ENCODE measurements at places on chromosomes 6 and 20. TPM values are rescaled to one million over a fixed set of nuclear protein-coding genes. Genes with fewer than 3 reads are reported as not detected.

Gene SSTR4
- total RNA-seq: not detected

Gene TRIM38
- total RNA-seq: 2.6 TPM

Gene DYNLT2
- 0.66 TPM for total RNA-seq

Gene RAMACL
- 0.89 TPM for total RNA-seq

Gene SMLR1
- total RNA-seq: not detected

Gene PAQR8
- total RNA-seq: 0.88 TPM

Gene FOXA2
- 17.7 TPM for total RNA-seq

Gene KIF25
- total RNA-seq: not detected

Gene FAM209B
- not detected for total RNA-seq

Gene MEI4
- 1.4 TPM for total RNA-seq

Gene WFDC5
- total RNA-seq: not detected

Gene FAM162B
- total RNA-seq: 0.43 TPM

Gene PPP1R14C
- total RNA-seq: 0.09 TPM

Gene CST3
- 255 TPM for total RNA-seq

Gene SIM1
- total RNA-seq: 6.0 TPM

Gene OPRL1
- 1.3 TPM for total RNA-seq

DNA sequence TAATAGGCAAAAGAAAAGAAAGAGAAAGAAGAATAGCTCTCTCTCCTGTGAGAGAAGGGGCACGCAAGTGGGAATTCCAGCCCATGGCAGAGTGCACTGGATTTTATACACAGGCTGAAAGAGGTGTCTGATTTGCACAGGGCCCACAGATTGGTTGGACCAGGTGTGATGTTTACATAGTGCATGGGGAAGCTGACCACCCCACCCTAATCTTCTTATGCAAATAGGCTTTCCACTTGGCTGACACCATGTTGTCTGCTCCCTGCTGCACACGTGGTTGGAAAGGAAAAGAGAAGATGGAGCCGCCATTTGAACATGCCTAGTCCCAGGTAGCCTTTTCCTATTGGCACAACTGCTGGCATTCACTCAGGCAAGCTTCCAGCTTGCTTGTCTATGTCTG, 20.2 kb downstream of the MICA start:
- no peak for DNase-seq

- no peak for DNase-seq
Measured at GRCh38 chr6:11659757-11660156, 118.8 kb downstream of the ADTRP start.

DNA sequence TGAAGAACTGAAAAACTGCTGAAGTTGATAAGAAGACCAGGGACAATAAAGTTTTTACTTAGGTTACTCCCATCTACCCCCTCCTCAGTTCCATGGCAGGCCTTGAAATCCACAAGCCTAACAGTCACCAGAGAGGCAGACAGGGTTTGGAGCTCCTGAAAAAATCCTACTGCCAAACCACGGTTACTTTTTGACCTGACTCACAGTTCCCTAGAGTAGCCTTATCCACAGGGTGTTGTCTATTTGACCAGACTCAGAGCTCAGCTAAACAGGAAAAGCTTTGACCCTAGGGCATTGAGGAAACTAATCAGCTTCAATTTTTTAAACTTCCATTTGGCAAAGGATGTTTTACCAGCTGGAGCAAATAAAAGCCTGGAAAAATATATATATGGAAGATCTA, 257.7 kb upstream of the NT5E start:
- no peak for DNase-seq

DNA sequence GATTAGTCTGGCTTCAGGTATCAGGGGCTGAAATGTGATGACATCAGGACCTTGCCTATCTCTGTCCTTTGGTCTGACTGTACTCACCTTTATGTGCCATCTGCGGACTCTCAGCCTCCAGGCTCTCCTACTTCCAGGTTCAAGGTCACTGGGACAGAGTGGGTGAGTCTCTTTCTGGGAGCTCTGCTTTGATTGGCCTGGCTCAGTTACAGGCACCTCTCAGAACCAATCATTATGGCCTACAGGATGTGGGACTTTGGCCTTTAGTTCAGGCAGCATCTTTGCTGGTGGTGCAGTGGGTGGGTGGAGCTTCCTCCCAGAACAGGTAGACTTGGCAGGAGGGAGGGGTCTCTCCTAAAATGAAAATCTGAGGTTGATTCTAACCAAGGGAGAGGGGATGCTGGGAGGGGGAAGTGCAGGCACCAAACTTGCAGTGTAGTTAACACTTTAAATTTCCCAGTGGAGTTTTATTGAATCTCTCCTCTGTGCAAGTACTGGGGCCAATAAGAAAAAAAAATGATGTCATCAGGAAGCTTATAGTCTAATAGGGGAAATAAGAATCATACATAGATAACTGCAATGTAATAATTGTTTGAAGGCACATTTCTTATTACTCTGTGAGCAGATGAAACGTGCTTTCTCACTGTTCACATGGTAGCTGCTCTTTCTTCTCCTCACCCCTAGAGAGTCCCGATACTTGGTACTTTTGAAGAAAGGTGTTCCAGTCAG, 53.4 kb downstream of the SLC24A3 start:
- no peak for DNase-seq

DNA sequence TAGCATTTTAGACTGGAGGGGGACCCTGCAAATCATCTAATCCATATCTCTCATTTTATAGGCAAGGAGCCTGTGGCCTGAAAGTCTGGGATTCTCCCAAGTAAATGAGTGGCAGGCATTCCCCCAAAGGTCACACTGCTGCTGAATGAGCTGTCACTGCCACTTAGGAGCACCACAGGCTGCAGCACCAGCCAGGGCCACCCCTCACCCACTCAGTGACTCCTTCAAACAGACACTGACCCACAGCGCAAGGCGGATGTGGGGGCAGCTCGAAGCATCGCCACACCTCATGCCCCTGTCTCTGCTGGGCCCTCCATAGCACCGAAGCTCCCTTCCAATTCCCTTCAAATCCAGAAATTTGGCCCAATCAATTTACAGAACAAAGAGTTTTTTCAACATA, 119.9 kb upstream of the ARID1B start:
- no peak for DNase-seq

GRCh38 chr6:108168501-108169463, 3.0 kb downstream of the NR2E1 start:
- peak; percentile 39 for DNase-seq

- no peak for DNase-seq
Measured at GRCh38 chr20:46004889-46005473, 3.7 kb upstream of the MMP9 start.

- DNase-seq: no peak
Measured at GRCh38 chr6:99252421-99252820, 97.1 kb downstream of the FAXC start.

GRCh38 chr20:8933381-8933807, 135.5 kb upstream of the PLCB4 start:
- no peak for DNase-seq

GRCh38 chr6:37554480-37554819, 54.8 kb upstream of the CCDC167 start:
- DNase-seq: no peak

DNA sequence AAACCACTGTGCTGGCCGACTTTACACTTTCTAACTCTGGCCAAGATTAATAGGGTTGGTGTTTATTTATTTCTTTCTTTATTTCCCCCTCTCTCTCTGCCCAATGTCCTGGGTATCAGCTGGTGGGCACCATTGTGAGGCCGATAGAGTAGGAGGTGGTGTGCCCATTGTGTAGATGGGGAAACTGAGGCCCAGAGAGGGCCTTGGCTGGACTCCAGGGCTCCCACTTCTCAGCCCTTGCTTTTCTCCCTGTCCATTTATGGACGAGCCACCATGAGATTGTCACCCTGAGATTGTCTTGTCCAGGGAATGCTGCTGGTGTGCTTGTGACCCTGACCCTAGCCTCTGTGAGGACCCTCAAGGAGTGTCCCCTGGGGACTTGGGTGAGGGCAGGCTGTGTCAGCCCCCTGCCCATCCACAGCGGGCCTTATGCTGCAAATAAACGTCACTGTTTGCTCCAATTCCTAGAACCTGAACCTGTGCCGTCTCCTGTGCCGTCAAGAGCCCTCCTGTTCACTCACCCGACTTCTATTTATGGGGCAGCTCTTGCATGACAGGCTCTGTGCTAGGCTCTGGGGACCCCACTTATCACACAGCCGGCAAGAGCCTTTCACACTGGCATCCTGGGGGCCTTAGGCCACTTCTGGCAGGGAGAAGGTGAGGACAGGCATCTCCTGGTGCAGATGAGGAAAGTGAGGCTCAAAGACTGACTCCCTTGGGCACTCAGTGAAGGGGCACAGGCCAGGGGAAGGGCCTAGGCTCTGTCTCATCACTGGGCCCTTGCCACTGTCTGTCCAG, 24.8 kb downstream of the SUN5 start:
- DNase-seq: no peak

GRCh38 chr6:154705471-154706113, 27.6 kb upstream of the SCAF8 start:
- DNase-seq: no peak

DNA sequence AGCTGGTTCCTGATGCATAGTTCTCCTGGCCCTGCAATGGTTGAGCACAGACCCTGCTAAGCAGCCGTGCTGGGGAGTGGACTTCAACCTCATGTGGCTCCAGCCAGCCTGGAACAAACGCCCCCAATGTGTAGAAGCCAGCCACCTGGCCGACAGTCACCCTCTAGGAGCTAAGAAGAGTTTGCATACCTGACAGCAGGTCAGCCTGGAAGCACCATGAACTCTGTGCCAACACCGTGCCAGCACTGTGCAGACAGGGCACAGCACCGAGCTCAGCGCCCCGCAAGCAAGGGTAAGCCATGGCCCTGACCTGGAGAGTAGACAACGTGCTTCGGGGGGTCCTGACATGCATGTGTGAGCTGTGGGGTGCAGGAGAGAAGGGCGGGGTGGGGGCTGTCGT, 356.3 kb downstream of the ZFAND3 start:
- DNase-seq: no peak

DNA sequence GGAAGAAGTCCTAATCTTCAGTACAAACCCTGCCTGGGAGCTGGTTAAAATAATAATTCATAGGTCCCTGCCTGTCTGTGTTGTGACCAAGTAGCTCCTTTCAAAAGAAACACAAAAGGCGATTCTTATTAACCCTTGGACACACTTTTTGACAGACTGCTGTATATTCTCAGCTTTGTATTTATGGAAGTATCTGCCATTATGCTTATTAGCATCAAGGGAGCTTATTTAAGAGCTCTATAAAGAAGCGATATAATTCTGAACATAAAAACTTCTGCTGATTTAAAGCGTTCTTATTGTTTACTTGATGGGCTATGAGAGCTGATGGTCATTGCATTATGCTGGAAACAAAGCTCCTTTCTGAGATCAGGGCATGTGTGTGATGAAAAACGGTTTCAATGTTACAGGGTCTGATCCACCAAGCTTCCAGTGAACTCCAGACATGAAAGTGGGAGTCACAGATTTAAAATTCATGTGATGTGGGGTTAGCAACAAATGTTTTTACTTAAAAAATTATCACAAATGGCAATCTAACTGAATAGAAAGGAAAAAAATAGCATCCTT, 181.8 kb upstream of the PDE10A start:
- no peak for DNase-seq

DNA sequence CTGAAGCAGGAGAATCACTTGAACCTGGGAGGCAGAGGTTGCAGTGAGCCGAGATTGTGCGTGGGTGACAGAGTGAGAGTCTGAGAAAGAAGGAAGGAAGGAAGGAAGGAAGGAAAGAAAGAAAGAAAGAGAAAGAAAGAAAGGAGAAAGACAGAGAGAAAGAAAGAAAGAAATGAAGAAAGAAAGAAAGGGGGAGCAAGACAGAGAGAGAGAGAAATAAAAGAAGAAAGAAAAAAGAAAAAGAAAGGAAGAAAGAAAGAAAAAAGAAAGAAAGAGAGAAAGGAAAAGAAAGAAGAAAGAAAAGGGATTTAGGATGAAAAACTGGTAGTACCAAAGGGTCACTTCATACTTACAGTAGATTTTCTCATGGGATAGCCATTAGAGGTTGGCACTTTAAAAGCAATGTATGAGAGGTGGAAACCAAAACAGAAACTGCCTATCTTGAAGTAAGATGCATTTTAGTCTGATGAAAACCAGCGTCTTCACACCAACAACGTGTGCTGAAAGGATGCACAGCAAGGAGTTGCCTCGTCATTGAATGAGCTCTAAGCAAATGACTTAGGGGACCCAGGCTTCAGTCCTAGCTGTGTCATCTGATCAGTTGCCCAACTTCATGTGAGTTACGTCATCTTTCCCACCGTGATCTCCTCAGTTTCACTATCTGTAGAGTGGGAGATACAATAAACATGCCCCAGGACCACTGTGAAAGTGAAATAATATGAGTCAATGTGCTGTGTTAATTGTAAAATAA, 133.9 kb upstream of the NEDD9 start:
- no peak for DNase-seq

- no peak for DNase-seq
Measured at GRCh38 chr6:169806701-169807100, 55.3 kb downstream of the ERMARD start.

DNA sequence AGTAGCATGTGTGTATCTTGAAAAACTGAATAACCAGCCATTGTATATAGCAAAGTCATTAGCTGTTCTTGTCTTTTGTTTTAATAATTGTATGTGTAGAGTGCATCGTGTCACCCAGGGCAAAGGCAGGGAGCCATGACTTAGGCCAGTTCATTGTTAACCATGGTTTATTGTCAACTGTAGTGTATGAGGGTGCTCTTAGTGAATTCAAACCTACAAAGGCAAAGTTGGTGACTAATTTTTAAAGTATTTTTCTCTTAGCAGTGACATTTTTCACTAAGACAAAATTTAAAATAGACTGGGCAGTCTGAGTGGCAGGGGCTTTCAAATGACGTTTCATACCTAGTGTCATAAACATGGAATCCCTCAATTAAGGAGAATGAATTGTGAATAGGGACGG, 79.0 kb downstream of the TULP4 start:
- no peak for DNase-seq

- no peak for DNase-seq
Measured at GRCh38 chr6:76770281-76770680, 693.0 kb downstream of the HTR1B start.

DNA sequence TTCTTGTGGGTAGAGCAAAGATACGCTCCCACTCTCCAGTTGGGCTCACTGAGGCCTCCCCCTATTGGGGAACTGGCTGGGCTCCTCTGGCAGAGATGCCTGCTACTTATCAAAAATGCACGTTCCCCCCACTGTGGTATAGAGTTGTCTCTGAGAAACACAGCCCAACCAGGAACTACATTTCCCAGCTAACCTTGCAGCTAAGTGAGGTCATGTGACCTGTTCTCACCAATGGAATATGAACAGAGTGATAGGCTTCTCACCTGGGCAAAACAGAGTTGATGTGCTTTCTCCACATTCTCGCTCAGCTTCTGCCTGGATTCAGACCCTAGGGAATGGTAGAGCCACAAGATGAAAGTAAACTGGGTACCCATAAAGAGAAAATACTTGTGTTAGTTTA, 49.1 kb upstream of the PTPRT start:
- DNase-seq: no peak
